Stimulated activated CD4-positive, alpha-beta T cell treated with anti-CD3 and anti-CD28 coated beads, Interleukin-4, amount 100 ng/mL, for 1 hour (primary cell): ENCODE measurements at places on chromosomes 2 and 18.
A peak's percentile ranks its signal among the peaks of the same experiment; 100 is the strongest.

GRCh38 chr2:62998949-62999348 lies 51.7 kb upstream of the OTX1 start:
- DNase-seq = no peak

- DNase-seq = no peak
Observed at GRCh38 chr2:172177996-172178395, 75.3 kb upstream of the DLX2 start.

DNA sequence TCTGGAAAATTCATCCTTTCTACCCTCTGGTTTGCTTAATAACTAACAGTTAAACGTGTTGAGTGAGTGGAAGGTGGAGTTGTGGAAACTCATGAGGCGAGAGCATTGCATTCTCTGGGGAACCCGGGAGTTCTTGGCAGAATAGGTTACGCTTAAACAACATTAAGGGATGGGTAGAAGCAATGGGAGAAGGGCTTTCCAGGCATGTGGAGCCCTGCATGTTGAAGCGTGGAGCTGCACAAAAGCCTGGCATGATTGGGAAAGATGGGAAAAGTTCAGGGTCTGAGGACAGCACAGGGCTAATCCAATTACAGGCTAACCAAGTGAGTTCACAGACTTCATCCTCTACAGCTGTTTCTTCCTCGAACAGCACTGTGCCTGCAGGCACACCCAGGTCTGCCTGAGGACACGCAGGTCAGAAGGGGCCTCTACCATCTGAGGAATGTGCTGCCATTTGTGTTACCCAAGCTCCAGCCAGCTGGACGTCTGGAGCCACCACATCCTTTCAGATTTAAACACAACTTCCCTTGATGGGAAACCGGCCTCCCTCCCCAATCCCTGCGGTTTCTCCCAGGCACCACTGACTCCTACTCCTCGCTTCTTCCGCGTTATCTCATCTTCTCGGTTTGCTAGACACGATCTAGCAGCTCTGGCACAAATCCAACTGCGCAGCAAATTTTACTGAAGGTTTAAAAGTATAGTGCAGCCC lies 164.2 kb downstream of the ANTXR1 start:
- no peak for DNase-seq

DNA sequence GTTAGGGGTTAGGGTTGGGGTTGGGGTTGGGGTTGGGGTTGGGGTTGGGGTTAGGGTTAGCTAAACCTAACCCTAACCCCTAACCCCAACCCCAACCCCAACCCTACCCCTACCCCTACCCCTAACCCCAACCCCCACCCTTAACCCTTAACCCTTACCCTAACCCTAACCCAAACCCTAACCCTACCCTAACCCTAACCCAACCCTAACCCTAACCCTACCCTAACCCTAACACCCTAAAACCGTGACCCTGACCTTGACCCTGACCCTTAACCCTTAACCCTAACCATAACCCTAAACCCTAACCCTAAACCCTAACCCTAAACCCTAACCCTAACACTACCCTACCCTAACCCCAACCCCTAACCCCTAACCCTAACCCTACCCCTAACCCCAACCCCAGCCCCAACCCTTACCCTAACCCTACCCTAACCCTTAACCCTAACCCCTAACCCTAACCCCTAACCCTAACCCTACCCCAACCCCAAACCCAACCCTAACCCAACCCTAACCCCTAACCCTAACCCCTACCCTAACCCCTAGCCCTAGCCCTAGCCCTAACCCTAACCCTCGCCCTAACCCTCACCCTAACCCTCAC lies 24.1 kb upstream of the RABL2A start:
- no peak for DNase-seq

- DNase-seq = no peak
Observed at GRCh38 chr2:172048508-172049503, 36.5 kb upstream of the DLX1 start.

GRCh38 chr2:67867735-67868134 lies 195.1 kb downstream of the C1D start:
- DNase-seq = no peak

DNA sequence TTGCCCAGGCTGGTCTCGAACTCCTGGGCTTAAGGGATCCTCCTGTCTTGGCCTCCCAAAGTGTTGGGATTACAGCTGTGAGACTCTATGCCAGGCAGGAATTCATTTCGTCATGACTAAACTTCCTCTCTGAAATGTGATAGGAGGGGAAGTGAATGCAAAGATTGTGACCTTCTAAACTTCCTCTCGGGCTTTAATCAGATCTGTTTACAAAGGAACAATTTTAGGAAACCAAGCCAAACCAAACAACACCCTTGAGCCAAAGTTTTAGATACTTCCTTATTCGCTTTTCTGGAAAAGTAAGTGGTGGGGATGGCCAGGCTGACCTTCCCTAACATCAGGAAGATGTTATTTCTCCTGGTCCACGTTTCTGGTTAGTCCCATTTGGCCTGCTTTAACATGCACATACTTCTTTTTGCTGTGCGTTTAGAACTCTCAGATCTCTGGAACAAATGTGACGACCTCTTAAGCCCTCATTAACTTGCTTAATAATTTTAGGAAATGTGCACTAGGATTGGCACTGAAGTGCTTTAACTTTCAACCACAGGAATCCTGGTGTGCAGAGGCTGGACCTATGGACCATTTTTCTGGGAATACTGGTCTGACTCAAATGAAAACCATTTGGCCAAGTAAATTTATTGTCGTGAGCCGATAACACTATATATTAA lies 33.2 kb upstream of the YES1 start:
- no peak for DNase-seq

DNA sequence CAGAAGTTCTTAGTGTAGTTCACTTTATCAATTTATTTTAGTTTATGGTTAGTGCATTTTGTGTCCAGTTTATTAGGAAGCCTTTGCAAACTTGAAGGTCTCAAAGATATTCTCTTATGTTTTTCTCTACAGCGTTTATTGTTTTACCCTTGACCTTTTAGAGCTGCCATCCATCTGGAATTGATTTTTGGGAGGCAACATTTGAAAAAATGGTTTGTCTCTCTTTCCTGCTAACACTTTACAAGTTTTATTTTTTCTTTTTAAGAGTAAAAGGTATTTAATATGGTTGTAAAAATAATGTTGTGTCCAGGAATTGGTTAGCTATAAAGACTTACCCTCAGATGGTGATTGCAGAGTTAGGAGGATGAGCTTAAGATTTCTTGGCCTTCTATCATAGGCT lies 14.0 kb downstream of the GORASP2 start:
- DNase-seq = no peak

GRCh38 chr2:205461169-205461568 lies 221.1 kb upstream of the NRP2 start:
- no peak for DNase-seq

DNA sequence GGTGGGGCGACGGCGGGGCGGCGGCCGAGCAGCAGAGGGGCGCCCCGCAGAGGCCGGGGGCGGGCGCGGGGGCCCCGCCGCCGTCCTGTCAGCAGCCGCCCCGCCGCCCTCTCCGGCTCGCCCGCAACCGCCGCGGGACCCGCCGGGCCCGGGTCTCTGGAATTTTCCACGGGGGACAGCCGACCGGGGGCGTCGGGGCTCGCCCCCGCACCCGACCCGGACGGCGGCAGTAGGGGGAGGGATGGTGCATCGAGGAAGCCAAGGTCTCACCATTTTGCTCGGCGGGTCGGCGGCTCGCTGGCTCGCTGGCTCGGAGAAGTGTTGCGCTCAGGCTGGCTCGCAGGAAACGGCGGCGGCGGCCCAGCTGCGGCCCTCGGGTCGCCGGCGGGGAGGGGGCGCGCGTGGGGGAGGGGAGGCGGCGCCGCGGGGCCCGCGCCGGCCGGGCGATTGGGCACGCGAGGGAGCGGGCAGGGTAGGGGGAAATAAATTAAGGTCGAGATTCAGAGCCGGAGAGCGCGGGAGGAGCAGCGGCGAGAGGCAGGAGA lies 405 bp downstream of the PPP3R1 start:
- peak; percentile 51 for DNase-seq

- DNase-seq = no peak
Observed at GRCh38 chr2:192960945-192961344, 766.2 kb upstream of the TMEFF2 start.

DNA sequence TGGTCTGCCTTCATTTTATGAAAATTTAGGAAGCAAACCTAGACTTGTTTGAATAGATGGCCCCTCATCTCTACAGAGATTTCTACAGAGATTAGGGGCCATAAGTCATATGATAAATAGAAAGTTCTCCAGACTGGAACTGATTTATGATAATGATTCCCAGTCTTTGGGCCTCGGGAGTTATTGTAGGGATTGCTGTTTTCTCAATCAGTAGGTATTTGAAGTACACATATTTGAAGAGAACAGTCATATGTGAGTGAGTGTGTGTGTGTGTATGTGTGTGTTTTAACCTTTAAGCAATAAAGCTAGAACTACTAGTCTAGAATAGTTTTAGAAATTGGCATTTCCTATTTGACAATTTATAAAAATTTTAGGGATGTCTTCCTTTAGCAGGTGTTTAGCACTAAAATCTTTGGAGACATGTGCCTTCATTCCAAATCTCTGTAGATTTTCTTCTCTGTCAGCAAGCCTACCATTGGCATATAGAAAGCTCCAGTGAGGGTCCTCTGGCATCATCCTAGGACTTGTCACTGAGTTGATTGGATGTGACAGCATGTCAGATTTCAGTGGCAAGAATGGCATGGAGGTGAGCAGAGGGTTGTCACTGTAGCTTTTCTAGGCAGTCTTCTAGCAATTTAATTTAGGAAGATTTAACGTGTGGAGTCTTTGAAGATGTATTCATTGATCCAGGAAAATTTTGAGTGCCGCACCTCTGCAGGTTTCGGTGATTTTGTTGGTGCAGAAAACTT lies 71.2 kb downstream of the MYO1B start:
- DNase-seq = no peak
